ENCODE measurements at places on chromosomes 2 and 18. TPM values are rescaled to one million over a fixed set of nuclear protein-coding genes. Genes with fewer than 3 reads are reported as not detected.

- DNase-seq, result no peak
These were observed 137.5 kb upstream of the BARD1 start for GRCh38 chr2:214946949-214947348.

Gene GYPC
- total RNA-seq, result 110 TPM

Gene CPO
- not detected for total RNA-seq

- no peak for DNase-seq
These were observed 46.6 kb upstream of the AMMECR1L start for GRCh38 chr2:127932199-127932876.

Gene KCNF1
- total RNA-seq, result not detected

Gene TLX2
- total RNA-seq, result not detected

Gene ZNF385B
- total RNA-seq, result 0.16 TPM

DNA sequence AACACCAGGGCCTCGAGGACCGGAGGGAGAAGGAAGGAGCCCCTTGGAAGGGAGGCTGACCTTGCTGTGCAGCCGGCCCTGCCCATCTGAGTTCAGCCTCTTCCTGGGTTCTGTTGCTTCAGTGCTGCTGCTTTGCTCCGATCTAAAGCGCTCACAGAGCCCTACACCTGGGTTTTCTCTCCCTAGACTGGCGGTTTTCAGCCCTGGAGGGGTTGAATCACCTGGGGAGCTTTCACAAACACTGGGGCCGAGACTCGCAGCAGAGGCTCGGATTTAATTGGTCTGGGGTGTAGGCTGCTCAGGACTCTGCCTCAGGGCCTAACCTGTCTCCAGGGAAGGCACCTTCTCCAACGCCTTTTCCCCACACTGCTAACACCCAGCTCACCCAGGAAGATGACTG lies 40.9 kb upstream of the SMAD7 start:
- no peak for DNase-seq

DNA sequence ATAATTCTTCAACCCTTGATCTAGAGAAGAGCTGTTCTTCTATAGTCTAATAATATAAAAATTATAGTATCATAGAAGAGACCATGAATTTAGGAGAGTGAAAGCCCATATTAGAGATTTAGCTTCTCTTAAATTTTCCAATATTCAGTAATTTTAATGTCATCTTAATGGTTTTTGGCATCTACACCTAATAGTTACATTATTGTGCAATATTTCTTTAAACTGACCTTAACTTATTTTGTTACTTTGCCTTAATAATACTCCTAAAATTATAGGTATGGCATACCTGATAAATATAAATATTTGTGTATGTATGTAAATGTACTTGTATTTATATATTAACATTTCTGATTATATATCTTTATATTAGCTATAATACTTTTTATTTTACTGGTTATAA lies 78.0 kb upstream of the CWC22 start:
- DNase-seq, result no peak

GRCh38 chr2:173171924-173172643 lies 96.4 kb downstream of the MAP3K20 start:
- no peak for DNase-seq

Gene CYTIP
- 0.64 TPM for total RNA-seq

Gene TEX44
- not detected for total RNA-seq

DNA sequence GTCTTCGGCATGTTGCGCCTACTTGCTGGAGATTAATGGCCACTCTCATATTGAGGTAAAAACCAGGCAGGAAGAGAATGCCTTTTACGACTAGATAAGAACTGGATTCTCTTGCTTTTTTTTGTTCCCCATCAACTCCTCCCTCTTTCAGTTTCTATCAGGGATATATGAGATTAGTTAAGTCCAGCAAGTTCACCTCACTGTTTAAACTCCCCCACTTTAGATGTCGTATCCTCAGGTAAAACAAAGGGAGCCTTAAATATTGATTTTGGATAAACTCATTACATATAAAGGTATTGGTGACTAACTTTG lies 98.4 kb downstream of the PLEKHM3 start:
- no peak for DNase-seq

DNA sequence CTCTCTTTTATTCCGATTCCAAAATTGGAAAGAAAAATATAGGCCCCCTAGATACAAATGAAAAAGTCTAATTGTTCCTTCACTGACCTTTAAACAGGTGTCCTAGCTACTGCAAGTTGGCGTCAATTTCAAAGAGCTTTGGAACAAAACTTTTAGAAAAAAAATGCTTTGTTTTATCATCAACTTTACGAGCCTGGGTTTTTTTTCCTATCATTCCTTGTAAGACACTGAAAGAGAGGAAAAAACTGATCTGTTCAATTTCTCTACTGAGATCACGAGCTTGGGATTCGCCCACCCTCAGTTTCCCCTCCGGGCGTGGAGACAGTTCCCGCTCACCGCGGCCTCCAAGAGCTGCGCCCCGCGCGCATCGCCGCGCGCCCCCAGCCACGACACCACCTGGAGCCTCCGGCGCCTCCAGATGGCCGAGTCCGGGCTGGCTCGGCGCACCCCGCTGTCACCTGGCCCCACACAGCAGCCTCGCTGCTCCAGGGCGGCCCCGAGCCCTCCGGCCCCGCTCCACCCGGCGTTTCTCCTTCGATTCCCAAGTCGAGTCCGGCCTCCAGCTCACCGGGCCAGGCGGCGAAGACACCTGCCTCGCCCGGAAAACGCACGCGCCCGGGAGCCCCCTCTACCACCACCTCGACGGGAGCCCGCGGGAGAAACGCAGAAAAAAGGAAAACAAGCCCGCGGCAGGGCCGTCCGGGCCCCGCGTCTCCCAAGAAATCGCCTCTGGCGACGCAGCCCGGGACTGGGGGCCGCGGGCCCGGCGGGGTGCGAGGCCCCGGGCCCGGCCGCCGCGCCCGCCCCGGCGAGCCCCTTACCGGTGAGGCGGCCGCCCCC lies 656 bp downstream of the TBC1D8 start:
- no peak for DNase-seq

GRCh38 chr2:9208875-9209274 lies 2.3 kb downstream of the ASAP2 start:
- DNase-seq, result no peak

Gene TFCP2L1
- total RNA-seq, result not detected

Gene EIF4E2
- total RNA-seq, result 90.5 TPM

Gene ABCB11
- not detected for total RNA-seq

Gene SCN1A
- not detected for total RNA-seq

DNA sequence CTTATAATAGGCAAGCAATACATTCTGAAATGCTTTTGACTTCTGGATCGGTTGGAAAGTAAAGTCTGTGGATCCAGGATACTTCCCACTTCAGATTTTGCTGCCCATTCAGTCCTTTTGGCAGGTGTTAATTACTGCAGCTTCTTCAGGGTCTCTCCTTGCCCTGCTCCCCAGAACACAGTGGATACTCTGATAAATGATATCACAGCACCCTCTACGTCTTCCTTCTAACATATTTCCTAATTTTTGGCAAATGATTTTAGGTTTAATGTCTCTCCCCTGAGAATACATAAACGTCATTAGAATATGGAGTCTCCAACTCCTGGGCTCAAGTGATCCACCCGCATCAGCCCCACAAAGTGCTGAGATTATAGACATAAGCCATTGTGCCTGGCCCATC lies 249.8 kb downstream of the NYAP2 start:
- DNase-seq, result no peak

- DNase-seq, result no peak
These were observed 1528.2 kb upstream of the ZEB2 start for GRCh38 chr2:146048141-146048540.

GRCh38 chr18:63099848-63100629 lies 219.5 kb downstream of the BCL2 start:
- no peak for DNase-seq

Gene DTNA
- 6.2 TPM for total RNA-seq

DNA sequence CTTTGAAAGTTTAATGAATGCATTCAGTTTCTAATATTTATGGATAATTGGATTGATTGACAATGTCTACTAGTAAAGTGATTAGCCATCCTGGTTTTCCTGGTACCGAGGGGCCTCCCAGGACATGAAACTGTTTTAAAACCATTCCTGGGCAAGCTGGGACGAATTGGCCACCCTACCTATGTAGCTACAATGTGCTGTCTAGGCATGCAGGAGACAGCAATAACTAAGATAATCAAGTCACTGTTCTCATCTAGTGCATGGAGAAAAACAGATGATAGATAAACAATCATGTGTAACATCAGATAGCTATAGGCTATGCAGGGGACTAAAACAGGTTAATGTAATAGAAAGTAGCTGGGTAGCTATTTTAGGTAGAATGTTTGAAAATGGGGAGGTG lies 67.1 kb downstream of the PMAIP1 start:
- DNase-seq, result no peak

DNA sequence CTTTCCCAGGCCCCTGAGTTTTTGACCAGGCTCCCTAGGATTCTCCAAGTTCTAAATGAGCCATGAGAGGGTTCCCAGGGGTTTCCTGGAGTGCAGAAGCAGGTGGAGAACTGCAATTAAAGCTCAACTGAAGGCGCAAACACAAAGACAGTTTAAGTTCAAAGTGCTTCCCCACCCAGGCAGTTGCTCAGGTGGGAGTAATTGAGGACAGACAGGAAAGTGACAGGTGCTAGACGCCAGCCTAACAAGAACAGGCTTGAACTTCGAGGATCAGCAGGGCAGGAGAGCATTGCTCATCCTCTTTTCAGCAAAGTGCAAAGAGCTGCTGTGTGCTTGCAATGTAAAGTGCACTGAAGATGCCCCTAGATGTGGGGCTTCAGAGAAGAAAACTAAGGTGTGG lies 77.2 kb upstream of the ST8SIA3 start:
- no peak for DNase-seq

Gene GAD1
- total RNA-seq, result not detected

GRCh38 chr2:677056-677958 lies at the start of gene TMEM18:
TMEM18 (minus strand) TSS chr2:677406; CDS start chr2:677345, 61 bp downstream.
- DNase-seq, result peak; percentile 99

Gene IL36RN
- not detected for total RNA-seq

- DNase-seq, result no peak
These were observed 57.9 kb upstream of the EPC2 start for GRCh38 chr2:148586522-148587128.

DNA sequence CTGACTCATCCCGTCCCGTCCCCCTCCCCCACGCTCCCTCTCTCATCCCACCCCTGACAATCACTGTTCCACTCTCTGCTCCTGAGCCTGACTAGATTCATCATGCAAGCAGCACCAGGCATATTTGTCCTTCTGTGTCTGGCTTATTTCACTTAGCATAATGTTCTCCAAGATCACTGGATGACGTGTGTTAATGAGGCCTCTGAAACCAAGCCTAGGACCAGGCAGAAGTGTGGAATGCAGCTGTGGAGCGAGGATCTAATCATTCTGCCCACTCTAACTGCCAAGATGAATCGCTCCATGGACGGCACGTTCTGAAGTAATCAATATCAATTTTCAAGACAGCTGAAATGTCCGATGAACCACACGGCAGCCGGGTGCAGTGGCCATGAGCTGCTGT lies 122.4 kb upstream of the ZNF236 start:
- no peak for DNase-seq

DNA sequence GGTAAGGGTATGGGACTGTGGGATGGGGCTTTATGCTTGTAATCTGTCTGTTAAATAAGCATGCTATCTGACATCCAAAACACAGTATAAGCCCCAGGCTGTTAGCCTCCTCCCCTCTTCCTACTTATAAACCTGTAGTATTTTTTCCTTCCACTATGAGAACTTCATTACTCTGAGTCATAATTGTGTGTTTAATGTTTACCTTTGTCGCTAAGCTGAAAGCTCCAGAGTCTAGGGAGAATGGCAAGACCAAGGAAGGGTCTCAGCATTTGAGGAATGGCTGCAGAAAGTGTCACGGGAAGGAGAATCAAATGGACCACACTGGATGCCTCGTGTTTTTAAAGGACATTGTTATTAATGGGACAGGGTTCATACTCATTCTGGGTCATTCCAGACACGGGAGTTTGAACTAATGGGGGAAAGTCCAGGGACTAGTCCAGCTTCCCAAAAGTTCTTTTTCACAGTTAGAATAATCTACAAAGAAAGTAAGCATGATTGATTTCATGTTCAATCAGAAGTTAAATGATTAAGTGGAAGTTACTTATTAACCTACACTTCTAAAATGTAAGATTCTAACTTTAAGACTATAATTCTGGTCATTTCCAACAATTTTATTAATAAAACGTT lies 292.2 kb downstream of the AFF3 start:
- no peak for DNase-seq

GRCh38 chr2:187617120-187617519 lies 62.9 kb upstream of the TFPI start:
- DNase-seq, result no peak

DNA sequence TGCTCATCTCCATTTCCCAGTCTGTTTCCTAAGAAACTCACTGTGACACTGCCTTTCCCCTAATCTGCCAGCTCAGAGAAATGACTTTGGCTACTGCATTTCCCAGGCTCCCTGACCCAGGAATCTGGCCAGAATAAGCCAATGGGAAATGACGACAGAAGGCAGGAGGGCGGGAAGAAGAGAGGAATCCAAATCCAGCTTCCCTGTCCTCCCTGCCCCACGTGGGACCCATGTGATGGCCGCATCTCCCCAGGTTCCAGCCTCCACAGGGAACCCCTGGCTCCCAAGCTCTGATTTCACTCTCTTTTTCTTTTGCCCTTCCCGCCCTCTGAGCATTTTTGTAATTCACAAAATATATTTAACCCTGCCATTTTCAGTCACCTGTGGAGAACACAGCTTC lies 37.8 kb upstream of the RAB12 start:
- no peak for DNase-seq

- no peak for DNase-seq
These were observed 206.2 kb downstream of the ARL4C start for GRCh38 chr2:234290671-234291070.

GRCh38 chr2:189549449-189549832 lies 31.1 kb downstream of the SLC40A1 start:
- DNase-seq, result no peak

DNA sequence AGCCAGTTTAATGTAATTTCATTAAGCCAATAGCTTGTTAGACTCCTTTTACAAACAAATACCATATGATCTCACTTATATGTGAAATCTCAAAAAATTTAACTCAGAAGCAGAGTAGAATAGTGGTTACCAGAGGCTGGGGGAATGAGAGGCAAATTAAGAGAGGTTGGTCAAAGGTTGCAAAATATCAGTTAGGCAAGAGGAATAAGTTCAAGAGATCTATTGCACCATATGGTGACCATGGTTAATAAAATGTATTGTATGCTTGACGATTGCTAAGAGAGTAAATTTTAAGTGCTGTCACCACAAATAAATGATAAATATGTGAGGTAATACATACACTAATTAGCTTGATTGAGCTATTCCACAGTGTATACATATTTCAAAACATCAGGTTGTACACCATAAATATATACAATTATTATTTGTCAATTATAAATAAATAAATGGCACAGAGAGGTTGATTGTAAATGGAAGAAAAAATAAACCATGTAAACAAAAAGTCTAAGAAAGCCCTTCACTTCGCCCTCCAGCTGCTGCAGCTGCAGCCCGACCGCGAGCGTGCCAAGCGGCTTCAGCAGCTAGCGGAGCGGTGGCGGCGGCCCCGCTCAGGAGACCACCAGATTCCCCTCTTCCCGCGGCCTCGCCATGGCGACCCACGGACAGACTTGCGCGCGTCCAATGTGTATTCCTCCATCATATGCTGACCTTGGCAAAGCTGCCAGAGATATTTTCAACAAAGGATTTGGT lies 23.0 kb upstream of the ACTR2 start:
- no peak for DNase-seq

Gene SPATA3
- not detected for total RNA-seq

- peak; percentile 30 for DNase-seq
These were observed 187.9 kb downstream of the BCL11A start for GRCh38 chr2:60365556-60365955.
